Tibial artery (tissue), 4 donors: ENCODE measurements at places on chromosomes 3 and 15.

DNA sequence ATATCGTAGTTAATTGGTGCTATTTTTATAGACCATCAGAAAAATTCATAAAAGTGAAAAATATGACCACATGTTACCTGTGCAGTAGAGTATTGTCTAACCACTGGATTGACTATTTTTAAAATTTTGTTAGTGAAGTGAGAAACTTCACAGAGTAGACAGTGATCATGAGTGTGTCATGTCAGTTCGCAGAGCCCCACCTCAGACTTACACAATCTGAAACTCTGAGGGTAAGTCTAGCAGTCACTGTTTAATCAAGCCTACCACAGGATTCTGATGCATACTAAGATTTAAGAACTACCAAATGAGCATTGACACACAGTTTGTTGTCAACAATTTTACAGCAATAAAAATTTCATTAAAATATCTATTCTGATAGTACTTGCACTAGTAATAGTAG lies 552.9 kb upstream of the SUCLG2 start:
- no peak for DNase-seq

DNA sequence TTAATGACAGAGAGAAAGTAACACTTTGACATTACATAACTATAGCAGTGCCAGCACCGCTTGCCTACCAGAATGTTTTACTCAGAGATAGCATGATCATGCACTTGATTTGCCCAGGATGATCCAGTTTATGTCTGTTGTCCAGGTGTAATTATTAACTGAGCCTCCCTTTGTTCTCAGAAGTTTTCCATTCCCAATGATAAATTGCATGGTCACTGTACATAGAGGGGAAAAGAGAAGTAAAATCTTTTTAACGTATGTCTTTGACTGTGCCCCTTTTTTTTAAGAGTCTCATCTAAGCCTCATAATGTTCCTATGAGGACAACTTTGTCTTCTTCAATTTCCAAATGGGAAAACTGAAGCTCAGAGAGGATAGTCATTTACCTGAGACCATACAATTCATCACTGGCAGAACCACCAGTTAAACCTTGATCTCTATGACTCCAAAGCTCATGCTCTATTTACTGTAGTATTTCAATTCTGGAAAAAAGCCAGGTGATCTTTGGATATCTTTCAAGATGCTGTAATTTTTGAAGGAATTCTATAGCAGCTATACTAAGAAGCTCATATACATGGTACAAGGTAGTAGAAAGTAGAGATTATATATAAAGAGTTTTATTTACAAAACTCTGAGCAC lies 25.1 kb downstream of the C3orf85 start:
- no peak for DNase-seq

DNA sequence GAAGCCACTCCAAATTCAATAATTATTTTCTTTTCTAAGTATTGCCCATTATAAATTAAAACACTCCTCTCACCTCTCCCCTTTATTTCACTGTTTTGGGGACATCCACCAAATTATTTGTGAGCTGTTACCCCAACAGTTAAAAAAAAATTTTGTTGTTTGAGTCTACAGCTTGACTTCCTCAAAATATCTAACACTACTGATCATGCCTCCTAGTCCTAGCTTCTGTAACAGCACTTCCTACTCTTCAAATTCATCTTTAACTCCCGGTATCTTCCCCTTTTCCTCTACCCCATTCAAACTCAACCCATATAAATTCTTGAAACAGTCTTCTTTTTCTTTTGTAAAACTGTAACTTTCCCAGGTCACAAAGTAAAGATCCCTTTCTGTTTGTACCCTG lies 15.9 kb downstream of the PARL start:
- no peak for DNase-seq

DNA sequence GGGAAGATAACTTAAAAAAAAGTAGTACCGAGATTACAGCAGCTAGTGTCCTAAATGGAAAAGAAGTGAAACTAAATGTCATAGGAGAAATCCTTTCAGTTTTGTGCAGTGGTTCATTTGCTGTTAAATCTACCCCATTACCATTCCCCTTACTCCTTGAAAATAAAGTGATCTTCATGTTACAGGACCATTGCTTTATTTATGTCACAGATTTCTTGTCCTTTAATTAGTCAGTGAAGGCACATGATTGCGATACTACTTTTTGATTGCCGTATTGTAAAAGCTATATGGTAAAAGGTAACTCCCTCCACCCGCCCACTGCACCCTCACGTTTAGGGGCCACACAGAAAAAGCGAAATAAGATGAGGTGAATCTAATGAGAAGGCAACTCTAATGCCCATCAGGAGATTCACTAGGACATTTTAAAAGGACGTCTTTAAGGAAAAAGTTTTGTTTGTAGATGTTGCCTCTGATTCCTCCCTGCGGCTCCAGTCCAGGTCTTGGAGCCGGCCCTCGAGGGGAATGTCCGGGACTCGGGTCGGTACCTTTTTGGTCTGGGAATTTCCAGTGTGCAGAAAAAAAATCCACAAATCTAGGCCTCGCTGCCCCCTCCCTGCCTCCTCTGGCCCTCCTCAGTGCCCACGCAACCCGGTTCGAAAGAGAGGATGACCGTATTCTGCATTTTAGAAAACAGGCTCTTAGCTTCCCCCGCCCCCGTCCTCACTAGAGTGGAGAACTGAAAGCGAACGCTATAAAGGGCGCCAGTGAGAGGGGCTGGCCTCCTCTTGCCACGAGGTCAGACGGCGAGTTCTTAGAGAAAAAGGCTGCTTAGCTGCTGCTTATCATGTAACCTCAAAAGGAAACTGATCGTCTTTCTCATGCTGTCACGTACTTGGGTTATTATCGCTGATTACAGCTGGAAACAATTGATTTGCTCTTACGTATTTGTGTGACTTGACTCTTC lies 21.8 kb upstream of the NFKBIZ start:
- peak; percentile 84 for DNase-seq

DNA sequence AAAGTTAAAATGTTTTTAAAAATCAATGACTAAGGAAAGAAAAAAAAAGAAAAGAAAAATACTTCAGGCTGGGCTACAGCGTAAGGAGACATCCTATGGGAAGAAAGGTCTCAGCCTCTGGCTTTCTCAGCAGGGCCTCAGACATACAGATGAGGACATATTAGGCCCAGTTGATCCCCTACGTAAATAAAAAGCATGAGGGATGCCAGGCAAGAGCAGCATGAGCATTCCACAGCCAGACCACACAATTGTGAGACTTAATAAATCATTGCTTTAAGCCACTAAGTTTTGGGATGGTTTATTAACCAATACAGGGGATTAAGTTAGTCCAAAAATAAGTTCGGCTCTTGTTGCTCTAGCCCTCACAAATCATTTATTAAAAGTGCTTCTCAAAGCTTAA lies 394.1 kb upstream of the NECTIN3 start:
- no peak for DNase-seq

GRCh38 chr3:4517643-4518311 lies 24.6 kb downstream of the ITPR1 start:
- no peak for DNase-seq

DNA sequence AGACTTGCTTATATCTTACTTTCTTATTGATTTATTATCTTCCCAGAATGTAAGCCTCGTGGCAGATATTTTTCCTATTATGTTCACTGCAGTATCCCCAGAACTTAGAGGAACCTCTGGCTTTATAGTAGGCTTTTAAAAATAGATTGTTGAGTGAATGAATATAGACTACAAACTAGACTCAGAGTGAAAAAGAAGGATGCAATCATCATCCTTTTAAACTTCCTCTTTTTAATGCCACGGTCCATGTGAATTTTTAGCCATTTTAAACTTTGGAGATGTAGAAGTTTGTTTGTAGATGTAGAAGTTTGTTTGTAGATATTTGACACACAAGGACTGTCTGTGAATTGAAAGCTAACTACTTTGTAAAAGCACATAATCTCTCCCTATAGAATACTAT lies 7.2 kb upstream of the P2RY12 start:
- DNase-seq: no peak

DNA sequence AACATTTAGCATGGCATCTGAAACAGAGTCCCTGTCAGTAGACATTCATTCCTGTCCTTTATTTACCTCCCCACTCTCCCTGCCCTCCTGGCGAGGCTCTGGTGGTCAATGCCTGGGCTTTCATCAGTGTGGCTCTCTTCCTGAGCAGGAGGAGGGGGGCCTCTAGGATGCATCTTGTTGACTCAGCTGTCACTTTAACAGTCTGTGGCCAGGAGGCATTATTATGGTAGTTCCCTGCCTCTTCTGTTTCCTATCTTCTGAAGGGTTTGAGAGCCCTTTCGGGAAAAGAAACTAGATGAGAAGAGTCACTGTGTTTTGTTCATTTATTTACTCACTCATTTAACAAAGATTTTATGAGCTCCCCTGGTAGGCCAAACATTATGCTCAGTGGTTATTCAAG lies 2.4 kb upstream of the PPP1R14D start:
- DNase-seq: no peak

DNA sequence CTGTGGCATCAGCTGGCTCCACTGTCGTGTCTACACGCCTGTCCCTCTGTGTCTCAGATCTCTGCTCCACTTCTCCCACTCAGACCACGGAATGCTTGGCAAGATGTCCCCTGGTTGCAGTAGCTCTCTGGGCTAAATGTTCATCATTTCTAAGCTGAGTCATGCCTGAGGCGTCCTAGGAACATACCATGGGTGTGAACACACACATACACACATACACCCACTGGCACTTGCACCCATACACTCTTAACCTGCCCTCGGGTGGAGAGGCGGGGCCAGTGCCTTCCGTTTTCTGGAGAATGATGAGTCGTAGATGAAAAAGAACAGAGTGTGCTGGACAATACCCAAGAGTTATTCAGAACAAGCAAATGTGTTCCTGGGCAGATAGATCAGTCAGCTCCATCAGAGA lies 72.4 kb downstream of the SENP2 start:
- DNase-seq: peak; percentile 93

GRCh38 chr3:168859143-168859542 lies 763.4 kb upstream of the GOLIM4 start:
- DNase-seq: no peak

DNA sequence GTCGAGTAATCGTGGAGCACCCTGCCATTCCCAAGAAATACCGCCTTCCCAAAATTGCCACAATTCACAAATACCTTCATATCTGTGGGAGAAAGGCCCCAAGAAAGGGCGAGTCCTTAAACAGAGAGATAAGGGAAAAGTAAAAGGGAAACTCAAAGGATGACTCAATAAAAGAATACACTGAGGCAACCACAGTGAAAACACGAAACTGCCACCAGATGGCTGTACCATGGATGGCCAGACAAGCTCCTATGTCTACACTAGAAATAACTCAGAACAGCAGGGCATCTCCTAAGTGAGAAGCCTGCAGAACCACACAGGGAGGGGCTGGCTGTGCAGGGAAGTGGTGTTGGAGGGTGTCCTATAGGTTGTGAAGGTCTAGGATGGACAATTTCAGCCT lies 25.0 kb downstream of the SRGAP3 start:
- no peak for DNase-seq

DNA sequence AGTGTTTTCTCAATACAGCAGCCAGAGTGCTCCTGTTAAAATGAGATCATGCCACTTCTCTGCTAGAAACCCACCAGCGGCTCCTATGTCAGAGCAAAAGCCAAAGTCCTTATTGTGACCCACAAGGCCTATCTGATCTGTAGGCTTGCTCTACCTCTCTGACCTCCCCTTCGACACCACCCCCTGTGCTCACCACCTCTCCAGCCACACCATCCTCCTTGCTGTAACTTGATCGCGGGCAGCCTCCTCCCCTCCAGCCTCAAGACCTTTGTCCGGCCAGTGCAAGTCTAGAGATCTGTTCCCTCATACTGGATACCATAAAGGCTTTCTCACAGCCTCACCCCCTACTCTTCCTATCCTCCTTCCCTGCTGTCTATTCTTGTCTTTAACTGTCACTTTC lies 1.9 kb upstream of the IGDCC4 start:
- DNase-seq: peak; percentile 37

- DNase-seq: no peak
Measured at GRCh38 chr15:41231422-41232226, 556 bp downstream of the CHP1 start.

DNA sequence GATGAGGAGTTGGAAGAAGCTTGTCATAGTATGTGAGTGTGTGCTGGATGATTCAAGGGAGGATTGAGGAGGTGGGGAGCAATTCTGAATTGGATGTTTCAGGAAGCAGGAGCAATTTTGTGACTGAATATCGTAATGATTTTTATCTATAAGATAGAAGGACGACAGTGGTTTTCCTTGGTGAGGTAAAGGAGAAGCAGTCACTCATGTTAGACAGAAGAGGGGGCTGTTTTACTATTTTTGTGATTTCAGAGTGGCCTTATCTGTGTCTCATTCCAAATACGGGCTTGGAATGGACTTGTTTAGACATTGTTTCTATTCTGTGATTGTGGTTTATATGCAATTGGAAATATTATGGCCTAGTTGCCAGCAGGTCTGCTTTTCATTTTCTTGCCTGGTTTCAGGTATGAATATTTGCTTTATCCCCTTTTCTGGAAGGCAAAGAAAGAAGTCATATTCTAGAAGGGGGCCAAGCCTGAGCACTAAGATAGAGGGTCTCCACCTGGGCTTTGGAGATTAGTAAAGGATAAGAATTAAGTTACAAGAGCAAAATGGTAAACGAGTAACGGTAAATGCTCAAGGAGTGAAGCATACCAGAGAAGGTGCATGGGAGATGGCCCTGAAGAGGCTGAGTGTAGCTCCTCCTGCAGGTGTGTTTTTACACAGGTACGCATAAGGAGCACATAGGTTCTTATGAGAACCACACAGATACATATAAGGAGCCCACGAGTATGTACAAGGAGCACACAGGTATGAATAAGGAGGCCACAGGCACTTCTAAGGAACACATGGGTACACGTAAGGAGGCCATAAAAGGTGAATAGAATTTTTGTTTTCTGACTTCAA lies 124.6 kb upstream of the KCNAB1 start:
- DNase-seq: no peak

DNA sequence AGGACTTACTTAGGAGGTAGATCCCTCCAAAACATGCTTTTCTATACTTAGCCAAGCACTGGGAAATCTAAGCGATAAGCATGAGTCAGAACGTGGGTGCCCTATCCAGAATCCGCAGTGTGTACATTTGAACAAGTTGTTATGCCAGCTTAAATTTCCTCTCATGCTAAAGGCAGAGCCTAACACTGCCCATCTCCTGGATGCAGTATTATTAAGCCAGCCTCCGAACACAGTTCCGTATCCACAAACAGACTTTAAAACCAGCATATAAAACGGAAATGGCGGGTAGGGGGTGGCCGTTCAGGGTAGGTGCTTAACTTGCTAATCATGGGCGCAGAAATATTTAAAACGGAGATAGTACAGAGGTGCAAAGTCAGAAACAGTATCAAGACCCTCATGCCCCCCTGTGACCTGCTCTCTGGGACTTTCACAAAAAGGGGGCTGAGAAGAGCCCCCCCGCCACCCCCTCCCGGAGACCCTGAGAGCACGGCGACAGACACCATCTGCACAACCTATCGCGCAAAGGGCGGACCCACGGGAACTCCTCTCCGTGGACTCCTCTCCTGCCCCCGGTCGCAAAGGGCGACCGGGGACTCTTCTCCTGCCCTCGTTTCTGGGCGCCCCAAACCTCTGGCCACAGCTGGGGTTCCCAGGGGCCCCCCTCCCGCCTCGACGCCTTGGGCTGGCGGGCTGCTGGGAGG lies 889 bp upstream of the LRRIQ4 start:
- no peak for DNase-seq
